Fibroblast of mammary gland (primary cell): ENCODE measurements at places on chromosomes 12 and 14.

- peak; percentile 91 for DNase-seq
These were observed 41.6 kb downstream of the UBE3B start for GRCh38 chr12:109518820-109519665.

GRCh38 chr12:95298916-95299315 is 81.3 kb downstream of the VEZT start:
- no peak for DNase-seq

- DNase-seq = no peak
These were observed 68.7 kb upstream of the STXBP6 start for GRCh38 chr14:25118671-25119070.

GRCh38 chr12:109110988-109111495 is 5.3 kb upstream of the ACACB start:
- peak; percentile 83 for DNase-seq

DNA sequence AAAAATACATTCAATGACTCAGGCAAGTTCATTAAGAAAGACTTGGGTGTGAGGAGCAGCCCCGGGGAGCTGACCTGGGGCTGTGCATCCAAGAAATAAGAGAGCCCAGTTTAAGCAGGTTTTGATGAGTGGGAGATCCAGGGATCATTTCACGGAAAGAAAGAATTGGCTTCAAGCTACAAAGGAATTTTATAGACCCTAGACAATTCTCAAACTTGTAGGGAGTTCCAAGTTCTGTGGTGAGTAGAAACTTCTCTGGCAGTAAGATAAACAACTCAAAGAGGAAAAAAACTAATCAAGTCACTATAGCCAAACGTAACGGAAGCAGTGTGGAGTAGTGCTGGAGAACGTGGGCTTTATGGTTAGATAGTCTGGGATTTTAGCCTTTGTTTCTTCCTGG is 175.7 kb upstream of the DDHD1 start:
- no peak for DNase-seq

GRCh38 chr14:91273885-91274273 is 29.4 kb upstream of the GPR68 start:
- DNase-seq = no peak

GRCh38 chr12:9933958-9934357 is 1.8 kb upstream of the CLEC2A start:
- peak; percentile 43 for DNase-seq

- DNase-seq = no peak
These were observed 5.9 kb downstream of the ITGB7 start for GRCh38 chr12:53201177-53201541.

GRCh38 chr14:44700184-44700583 is 193.1 kb upstream of the FSCB start:
- DNase-seq = no peak

DNA sequence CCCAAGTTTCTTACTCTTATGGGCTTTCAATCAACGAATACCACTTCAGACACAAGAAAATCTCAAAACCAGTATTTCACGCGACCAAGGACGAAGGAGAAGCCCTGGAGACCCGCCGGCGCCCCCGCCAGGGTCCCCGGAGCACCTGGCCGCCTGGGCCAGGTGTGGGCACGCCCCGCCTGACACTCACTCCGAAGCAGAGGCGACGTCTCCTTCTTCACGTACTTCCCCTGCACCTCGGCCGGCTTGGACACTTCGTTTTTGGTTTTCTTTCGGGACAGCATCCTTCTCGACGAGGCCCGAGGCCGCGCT is 466 bp downstream of the SAV1 start:
- no peak for DNase-seq

DNA sequence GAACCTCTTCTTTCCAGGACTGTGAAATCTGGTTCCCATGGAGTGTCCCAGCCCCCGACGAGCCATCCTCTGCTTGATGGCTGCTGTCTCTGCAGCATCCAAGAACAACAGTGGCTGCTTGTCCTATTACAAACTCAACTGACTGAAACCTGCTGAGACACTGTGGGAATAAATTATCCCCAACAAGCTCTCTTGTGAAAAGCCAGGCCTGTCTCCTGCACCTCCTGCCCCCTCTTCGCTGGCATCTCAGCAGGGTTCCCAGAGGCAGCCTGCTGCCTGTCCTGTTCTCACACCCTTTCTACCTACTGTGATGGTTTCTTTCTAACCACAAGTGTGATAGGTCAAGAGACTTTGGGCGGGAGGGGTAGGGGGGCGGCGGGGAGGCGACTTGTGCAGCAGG is 180.2 kb downstream of the TSPAN9 start:
- DNase-seq = no peak

- DNase-seq = no peak
These were observed 217.3 kb downstream of the RBM19 start for GRCh38 chr12:113748707-113749432.

- DNase-seq = no peak
These were observed 784.0 kb downstream of the TMTC2 start for GRCh38 chr12:83470749-83471148.

- peak; percentile 5 for DNase-seq
These were observed 197.4 kb upstream of the GARIN6 start for GRCh38 chr12:99450036-99450630.

GRCh38 chr14:34014936-34015335 is 64.1 kb upstream of the EGLN3 start:
- no peak for DNase-seq

DNA sequence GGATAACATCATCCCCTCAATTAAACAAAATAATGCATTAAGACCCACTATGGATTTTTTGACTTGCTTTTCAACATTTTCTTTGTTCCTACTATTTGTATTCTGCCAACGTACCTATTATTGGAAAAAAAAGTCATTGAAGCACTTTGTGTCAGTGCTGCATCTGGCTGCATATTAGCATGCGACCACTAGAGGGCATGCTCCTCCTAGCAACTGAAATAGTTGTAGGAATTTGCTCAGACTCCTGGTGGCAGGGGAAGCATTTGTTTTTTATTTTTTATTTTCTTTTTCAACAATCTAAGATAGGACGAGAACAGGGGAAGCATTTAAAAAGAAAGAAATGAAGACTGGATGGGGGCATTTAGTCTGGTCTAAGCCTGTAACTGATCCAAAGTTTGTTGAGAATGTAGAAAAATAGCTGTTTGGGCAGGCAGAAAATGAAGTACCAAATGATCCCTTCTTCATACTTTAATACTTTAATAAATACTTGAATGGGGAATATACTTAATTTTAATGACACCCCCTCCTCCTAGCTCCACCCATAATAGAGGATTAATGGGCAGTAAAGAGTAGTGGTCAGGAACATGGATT is 14.5 kb upstream of the CLEC4A start:
- peak; percentile 79 for DNase-seq

DNA sequence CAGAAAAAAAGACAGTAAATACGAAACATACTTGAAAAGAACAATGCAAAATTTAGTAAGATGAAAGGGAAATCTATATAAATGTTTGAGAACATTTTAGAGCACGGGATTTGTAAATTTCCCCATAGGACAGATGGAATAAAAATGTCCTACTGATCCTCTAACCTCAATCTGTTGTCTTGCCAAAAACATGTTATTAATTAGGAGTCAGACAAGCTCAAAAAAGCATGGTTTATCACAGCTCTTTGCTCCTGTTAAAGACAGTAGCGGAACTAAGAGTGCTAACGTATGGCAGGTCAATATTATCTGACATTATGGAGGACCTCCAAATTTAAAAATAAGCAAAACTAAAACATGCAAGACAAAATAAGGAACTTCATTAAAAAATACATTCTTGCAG is 12.9 kb downstream of the GMFB start:
- DNase-seq = peak; percentile 61

DNA sequence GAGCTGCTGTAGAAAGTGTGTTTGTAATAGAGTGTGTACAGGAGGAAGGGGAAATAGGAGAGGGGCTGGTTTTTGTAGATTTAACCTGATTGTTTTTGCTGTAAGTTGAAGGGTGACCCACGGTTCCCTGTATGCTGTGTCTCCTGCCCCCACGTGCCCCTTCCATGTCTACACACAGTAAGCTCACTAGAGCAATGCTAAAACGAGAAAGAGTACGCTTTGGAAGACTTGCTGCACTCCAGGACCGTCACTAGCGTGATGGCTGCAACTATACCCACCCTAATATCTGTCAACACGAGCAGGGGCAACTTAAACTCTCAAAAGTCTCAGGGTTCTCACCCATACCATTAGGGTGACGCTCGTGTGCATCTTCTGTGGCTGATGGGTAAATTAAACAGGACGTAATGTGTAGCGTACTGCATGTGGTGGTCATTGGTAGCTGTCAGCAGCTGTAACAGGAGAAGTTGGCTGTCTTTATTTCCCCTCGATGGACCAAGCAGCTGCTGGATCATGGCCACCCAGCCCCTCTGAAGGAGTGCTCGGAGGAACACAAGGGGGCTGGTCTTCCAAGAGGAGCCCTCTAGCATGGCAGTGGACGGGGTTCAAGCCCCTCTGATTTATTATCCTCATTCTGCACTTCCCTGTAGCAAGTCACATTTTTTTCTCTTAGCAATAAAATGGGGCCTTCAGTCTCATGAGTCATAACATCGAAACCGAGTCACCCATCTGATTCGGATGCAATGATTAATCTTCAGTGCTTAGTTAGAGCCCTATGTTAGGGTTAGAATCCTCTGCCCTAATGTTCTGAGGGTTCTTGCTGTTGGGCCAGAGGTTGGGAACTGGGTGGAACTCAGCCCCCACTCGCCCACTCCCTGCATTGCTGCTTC is 14.0 kb downstream of the CCND2 start:
- DNase-seq = peak; percentile 79

DNA sequence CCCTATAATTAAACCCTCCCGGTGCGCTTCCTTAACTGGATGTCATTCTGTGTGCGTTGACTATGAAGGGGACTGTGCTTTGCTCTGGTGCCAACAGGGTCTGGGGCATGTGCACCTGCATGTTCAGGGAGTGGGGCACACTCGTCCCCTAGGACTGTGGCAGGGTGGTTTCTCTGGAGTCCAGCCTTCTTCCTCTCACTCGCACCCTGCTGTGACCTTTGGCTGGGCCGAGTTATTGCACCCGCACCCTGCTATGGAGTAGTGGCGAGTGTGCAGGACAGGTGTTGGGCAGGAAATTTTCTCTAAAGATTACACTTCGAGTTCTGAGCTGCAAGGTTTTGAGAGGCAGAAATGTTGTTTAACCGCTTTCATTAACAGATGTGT is 138.9 kb downstream of the PLXNC1 start:
- no peak for DNase-seq

DNA sequence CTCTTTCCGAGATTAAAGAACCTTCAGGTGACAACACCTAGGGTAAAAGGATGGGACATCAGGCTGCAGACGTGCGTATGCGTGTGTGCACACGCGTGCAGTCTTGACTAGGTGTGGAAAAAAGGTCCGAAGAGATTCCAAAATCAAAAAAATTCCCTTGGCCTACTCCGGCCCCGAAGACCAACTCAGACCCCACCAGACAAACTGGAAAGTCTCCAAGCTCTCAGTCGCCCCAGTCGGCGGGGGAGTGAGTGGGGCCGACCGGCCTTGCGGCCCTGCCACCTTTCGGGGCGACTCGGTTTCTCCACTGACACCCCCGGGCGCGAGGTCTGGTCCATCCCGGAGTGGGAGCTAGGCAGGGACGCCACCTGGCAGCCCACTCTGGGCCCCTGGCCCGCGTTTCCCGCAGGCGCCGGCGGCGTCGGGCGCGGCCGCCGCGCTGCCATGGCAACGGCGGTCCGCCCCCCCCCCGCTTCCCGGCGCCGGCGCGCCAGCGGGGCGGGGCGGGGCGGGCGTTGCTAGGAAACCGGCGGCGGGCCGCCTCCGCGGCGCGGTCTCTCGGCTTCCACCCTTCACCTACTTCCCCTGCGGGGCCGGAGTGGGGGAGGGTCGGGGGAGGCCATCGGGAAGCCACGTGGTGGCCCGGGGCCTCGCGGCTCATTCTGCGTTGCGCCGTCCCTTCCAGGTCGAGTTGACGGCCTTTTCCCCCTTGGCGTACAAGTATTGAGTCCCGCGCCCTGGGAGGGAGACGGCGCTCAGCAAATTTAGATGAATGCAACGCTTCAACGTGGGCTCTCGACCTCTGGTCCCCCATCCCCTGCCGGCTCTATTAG is 253.1 kb downstream of the EFCAB11 start:
- DNase-seq = peak; percentile 71

DNA sequence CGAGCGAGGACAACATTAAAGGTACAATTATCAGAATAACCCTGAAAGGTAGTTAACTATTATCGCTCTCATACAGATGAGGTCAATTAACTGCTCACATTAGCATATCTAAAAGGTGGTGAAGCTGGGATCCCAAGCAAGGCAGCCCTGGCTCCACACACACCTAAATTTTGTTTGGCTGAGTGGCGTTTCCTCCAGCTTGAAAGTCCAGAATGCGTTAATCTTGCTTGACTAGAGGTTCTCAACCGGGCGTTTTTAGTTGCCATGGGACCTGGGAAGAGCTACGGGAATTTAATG is 531 bp downstream of the DLGAP5 start:
- DNase-seq = no peak

GRCh38 chr12:3419558-3419957 is 71.4 kb upstream of the PRMT8 start:
- no peak for DNase-seq

GRCh38 chr12:43147878-43148277 is 404.1 kb downstream of the ADAMTS20 start:
- peak; percentile 42 for DNase-seq

- DNase-seq = no peak
These were observed 2.6 kb downstream of the GRIP1 start for GRCh38 chr12:66676241-66676640.

GRCh38 chr12:27193106-27193505 is 51.0 kb upstream of the STK38L start:
- peak; percentile 90 for DNase-seq

DNA sequence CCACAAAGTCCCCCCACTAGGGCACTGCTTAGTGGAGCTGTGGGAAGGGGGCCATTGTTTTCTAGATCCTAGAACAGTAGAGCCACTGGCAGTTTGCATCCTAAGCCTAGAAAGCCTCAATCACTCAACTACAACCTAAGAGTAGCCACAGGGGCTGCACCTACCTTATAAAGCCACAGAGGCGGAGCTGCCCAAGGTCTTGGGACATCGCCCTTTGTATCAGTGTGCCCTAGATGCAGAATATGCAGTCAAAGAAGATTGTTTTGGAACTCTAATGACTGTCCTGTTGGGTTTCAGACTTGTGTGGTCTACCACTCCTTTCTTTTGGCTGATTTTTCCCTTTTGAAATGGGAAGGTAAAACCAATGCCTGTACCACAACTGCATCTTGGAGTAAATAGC is 59.5 kb downstream of the ATP2B1 start:
- no peak for DNase-seq

DNA sequence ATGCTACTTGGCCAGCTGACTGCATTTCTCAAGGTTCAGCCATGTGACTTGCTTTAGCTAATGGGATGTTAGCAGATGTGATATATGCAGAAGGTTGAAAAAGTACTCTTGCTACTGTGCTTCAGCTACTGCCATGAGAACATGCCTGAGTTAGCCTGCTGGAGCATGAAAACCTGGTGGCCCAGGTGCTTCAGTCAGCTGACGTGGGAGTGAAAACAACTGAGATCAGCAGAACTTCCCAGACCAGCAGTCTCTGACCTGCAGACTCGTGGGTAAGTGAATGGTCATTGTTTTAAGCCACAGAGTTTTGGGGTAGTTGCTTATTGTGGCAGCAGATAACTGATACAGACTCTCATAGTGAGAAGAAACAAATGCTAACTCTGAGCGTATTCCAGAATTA is 118.6 kb upstream of the GRIN2B start:
- DNase-seq = no peak

GRCh38 chr14:100679707-100680438 is 46.8 kb upstream of the DLK1 start:
- peak; percentile 86 for DNase-seq
